MV-4-11 (cell line): ENCODE measurements at places on chromosomes 13 and 19.

DNA sequence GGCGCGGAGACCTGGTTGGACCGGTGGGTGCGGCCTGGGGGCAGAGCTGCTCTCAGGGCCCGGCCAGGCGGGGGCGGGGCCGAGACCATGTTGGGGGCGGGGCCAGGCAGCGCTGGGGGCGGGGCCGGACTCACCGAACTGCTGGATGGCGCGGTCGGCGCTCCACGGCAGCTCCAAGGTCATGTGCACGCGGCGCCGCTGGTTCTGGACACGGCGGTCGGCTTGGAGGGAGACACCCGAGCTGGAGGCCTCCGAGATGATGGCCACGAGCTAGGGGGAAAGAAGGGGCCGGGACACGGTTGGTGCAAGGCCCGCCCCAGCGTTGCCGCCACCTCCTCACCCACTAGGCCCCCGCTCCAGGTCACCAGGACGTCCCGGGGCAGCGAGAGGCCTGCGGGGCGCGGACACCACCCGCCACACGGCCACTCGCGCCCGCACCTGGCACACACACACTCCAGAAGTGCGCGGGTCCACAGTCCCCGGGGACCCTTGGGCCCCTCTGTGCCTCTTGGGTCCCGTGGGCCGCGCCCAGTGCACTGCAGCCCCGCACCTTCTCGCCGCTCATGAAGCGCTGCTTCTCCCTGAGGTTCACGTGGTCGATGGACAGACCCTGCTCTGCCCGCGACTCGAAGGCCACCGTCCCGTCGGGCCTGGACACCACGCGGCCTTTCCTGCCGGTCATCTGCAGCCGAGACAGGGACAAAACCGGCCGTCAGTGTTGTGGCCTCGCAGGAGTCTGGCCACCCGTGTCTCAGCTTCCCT is 8.7 kb downstream of the GPX4 start:
- no peak for DNase-seq

GRCh38 chr13:42946927-42947326 is 45.1 kb downstream of the EPSTI1 start:
- DNase-seq = peak; percentile 71

- no peak for DNase-seq
Observed at GRCh38 chr13:98483601-98484288, 93.2 kb downstream of the STK24 start.

DNA sequence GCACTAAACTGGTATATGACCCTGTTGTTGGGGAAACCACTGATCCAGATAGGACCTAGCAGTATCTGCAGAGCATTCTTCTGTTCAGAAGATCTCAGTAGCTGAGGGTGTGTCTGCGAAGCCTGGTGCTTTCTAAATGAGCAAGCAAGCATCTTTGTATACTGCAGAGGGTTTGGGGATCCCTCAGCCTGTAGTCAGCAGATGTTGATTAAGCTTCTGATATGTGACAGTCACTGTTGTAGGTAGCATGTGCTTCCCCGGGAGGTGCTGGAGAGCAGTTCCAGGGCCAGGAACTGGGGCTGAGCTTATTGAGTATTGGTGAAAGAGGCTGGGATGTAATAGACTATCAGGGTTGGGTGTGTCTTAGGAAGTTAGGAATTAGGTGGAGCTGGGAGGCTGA is 1.5 kb downstream of the SCAF1 start:
- no peak for DNase-seq

DNA sequence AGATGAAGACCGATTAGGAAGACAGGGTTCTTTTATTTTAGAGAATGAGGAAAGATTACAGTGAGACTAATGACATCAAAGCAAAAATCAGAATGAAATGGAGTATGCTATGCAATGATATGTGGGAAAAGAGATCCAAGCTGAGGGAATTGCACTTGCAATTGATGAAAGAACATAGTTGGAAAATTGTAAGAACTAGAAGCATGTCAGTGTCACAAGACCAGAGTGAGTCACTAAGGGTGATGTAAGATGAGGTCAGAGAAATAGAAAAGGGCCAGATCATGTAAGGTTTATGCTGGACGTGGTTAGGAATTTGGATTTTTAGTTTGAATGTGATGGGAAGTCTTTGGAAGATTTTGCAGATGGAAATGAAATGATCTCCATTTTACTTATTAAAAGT is 1937.3 kb downstream of the OLFM4 start:
- DNase-seq = no peak

GRCh38 chr13:98585398-98585754 is 8.5 kb upstream of the STK24 start:
- DNase-seq = no peak

GRCh38 chr13:84571264-84571663 is 689.0 kb upstream of the SLITRK1 start:
- DNase-seq = no peak

DNA sequence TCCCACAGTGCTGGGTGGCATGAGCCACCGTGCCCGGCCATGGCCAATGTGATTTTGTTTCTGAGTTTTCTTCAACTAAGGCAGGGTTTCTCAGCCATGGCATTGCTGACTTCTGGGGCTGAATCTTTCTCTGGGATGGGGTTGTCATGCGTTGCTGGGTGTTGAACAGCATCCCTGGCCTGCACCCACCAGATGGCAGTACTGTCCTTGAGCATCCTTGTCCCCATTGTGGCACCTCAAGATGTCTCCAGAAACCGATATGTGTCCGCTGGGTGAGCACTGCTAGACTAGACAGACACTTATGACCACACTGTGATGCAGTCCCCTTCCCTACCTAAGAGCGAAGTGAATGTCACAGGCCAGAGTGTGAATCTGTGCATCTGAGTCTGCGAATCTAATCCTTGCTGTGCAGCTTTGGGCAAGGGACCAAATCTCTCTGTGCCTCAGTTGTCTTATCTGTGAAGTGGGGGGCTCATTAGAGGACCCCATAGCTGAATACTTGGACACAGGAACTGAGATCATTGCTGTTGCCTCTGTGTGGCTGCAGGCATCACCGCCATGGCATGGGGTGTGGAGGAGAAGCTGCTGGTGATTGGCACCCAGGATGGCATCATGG is 50.3 kb upstream of the SIN3B start:
- peak; percentile 86 for DNase-seq
